Activated CD4-positive, alpha-beta T cell treated with anti-CD3 and anti-CD28 coated beads, Interleukin-2, amount 10 ng/mL, durations not matched to agents 7 days and 5 days (primary cell): ENCODE measurements at places on chromosomes 11 and 22.
A peak's percentile ranks its signal among the peaks of the same experiment; 100 is the strongest.

GRCh38 chr22:29306175-29306834, at the start of gene GAS2L1:
TSS of gene GAS2L1 (plus strand) at chr22:29306650. CDS start at chr22:29308106, 1,456 bp downstream.
- H3K4me3 ChIP-seq: peak within 1 kb of the TSS; percentile 73
- H3K27ac ChIP-seq: peak within 1 kb of the TSS; percentile 57
- DNase-seq: peak; percentile 45
- H3K36me3 ChIP-seq: peaks cover 1% of the 10 kb centered on the region
- H3K4me1 ChIP-seq: peaks cover 37% of the 10 kb centered on the region
- peaks cover 21% of the 10 kb centered on the region for H3K27me3 ChIP-seq

GRCh38 chr11:27447288-27448183, 25.1 kb downstream of the LGR4 start:
- H3K27ac ChIP-seq: no peak overlapping the region
- peaks cover 3% of the 10 kb centered on the region for H3K27me3 ChIP-seq
- H3K4me3 ChIP-seq: no peak overlapping the region
- H3K36me3 ChIP-seq: no peaks in the 10 kb centered on the region
- no peaks in the 10 kb centered on the region for H3K4me1 ChIP-seq
- DNase-seq: no peak

- no peak overlapping the region for H3K27ac ChIP-seq
- no peak overlapping the region for H3K4me3 ChIP-seq
- no peak for DNase-seq
- H3K4me1 ChIP-seq: peaks cover 2% of the 10 kb centered on the region
Measured at GRCh38 chr11:72004515-72005346, 6.0 kb downstream of the IL18BP start.

GRCh38 chr11:8286886-8287285, 23.2 kb upstream of the LMO1 start:
- no peak overlapping the region for H3K4me3 ChIP-seq
- no peaks in the 10 kb centered on the region for H3K36me3 ChIP-seq
- H3K4me1 ChIP-seq: no peaks in the 10 kb centered on the region
- no peak for DNase-seq

GRCh38 chr11:114889594-114890011, 211.3 kb downstream of the NXPE2 start:
- no peak for DNase-seq
- no peak overlapping the region for H3K4me3 ChIP-seq
- no peaks in the 10 kb centered on the region for H3K4me1 ChIP-seq
- H3K27ac ChIP-seq: no peak overlapping the region
- H3K27me3 ChIP-seq: no peaks in the 10 kb centered on the region
